ENCODE measurements at places on chromosomes 5 and 9. TPM values are rescaled to one million over a fixed set of nuclear protein-coding genes. Genes with fewer than 3 reads are reported as not detected.

DNA sequence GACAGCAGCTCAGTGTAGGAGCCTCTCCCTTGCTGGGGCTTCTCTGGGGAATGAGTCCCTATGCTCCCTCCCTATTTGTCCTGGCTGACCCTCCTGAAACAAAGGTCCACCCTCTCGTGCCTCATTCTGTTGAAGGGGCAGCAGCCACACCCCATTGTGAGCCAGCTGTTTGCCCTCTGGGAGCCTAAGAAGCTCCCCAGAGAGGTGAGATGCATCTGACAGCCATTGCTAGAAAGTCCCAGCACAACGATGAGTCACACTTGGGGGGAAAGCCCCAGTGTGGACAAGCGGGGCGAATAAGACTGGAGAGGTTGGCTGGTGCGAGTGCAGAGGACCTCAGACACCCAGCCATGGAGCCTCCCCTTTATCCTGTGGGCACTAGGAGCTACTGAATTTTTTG lies 101.4 kb downstream of the PPARGC1B start:
- H3K4me3 ChIP-seq = no peak overlapping the region
- H3K27me3 ChIP-seq = no peaks in the 10 kb centered on the region
- peaks cover 3% of the 10 kb centered on the region for H3K36me3 ChIP-seq
- no peaks in the 10 kb centered on the region for H3K4me1 ChIP-seq
- no peak overlapping the region for H3K27ac ChIP-seq

DNA sequence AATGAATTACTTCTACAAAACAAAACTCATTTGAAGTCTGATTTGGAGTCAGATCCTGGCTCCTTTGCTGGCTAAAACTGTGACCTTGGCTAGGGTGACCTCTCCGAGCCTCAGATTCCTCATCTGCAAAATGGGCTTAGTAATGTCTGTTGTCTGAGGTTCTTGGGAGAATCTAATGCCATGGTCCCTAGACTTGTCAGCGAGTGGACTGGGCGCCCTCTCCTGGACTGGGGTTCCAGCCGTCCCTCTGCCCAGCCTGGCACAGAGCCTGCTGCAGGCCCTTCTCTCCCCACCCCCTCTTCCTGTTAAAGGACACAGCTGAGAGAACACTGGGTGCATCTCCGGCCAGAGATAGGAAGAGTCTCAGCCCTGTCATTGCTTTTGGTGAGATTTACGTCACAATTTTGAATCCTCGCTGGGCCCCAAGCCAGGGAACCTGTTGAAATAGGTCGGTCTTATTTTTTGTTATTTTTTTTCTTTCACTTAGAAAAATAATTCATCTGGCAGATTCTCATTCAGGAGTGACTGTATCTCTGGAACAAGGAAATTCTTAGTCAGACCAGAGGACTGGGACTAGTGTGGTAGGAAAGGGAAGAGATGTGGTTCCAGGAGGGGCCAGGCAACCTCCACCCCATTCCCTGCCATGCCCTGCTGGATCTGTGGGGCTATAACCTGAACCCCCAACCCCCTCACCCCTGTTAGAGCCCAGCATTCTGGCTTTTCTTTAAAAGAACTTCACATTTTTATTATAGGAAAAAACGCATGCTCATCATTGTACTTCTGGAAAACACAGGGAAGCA lies 48.2 kb upstream of the RPL26L1 start:
- H3K27ac ChIP-seq = peak overlapping the region; percentile 46
- H3K4me3 ChIP-seq = no peak overlapping the region
- DNase-seq = no peak
- peaks cover 63% of the 10 kb centered on the region for H3K36me3 ChIP-seq
- no peaks in the 10 kb centered on the region for H3K27me3 ChIP-seq

- H3K4me3 ChIP-seq = no peak overlapping the region
- no peaks in the 10 kb centered on the region for H3K4me1 ChIP-seq
- H3K27me3 ChIP-seq = no peaks in the 10 kb centered on the region
- no peak overlapping the region for H3K27ac ChIP-seq
- no peak for DNase-seq
- H3K36me3 ChIP-seq = no peaks in the 10 kb centered on the region
These were observed 418.2 kb downstream of the ZNF608 start for GRCh38 chr5:124328201-124328600.

Gene PDE6A
- total RNA-seq = under 0.01 TPM

GRCh38 chr5:177327539-177328522 lies 16.1 kb upstream of the MXD3 start:
- no peaks in the 10 kb centered on the region for H3K4me1 ChIP-seq
- H3K4me3 ChIP-seq = no peak overlapping the region

DNA sequence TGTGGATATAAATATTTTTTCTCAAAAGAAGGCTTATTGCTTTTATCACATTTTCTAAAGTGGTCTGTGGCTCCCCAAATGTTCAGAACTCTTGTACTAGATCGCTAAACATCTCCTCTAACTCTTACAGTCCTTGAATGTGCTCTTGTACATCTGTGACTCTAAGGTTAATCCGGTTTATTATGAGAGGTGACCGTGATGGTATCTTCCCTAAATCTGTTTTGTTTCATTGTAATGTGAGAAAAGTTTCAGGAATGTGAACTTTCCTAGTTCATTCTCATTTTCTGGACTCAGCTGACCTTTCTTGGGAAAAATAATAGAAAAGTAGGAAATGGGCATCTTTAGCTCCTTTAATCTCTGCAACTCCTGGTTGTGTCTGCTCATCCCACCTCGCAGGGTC lies 94.5 kb upstream of the CD180 start:
- no peak overlapping the region for H3K27ac ChIP-seq
- H3K4me1 ChIP-seq = no peaks in the 10 kb centered on the region
- H3K4me3 ChIP-seq = no peak overlapping the region

DNA sequence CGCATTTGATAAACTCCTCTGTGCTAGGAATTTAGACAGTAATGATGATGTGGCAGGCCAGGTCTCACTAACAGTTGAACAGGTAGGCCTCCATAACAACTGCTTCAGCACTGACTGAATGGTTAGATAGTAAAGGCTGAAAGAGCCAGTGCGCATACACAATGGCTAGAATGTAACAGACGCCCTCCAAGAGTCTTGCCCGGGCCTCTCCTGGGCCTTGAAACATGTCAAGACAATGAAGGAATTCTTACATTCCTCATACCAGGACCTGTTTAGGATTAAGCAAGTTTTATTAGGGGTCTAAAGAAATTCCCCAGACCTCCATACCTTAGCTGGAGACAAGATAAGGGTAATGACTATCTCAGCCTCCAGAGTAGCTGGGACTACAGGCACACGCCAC lies 6.7 kb upstream of the BICD2 start:
- no peak overlapping the region for H3K27ac ChIP-seq
- H3K36me3 ChIP-seq = no peaks in the 10 kb centered on the region
- peaks cover 3% of the 10 kb centered on the region for H3K4me1 ChIP-seq
- no peak overlapping the region for H3K4me3 ChIP-seq

Gene KIF27
- total RNA-seq = 5.2 TPM

DNA sequence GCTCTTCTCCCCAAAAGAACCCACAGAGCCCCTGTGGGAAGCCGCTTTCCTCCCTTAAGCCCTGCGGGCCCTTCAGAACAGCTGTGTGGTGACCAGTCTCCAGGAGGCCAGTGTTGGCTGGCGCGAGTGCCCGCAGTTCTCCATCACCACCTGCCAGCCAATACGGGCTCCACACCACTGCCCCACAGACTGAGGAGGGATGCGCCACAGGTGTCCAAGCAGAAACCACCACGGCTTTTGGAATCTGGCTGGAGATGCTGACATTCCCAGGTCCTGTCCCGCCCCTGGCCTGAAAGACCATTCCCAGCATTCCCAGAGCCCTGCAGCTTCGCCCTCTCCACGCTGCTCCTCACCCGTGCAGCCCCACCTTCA lies 12.8 kb downstream of the CCNI2 start:
- DNase-seq = no peak
- no peaks in the 10 kb centered on the region for H3K4me1 ChIP-seq
- H3K4me3 ChIP-seq = no peak overlapping the region
- H3K27me3 ChIP-seq = no peaks in the 10 kb centered on the region
- peaks cover 3% of the 10 kb centered on the region for H3K36me3 ChIP-seq
- no peak overlapping the region for H3K27ac ChIP-seq

DNA sequence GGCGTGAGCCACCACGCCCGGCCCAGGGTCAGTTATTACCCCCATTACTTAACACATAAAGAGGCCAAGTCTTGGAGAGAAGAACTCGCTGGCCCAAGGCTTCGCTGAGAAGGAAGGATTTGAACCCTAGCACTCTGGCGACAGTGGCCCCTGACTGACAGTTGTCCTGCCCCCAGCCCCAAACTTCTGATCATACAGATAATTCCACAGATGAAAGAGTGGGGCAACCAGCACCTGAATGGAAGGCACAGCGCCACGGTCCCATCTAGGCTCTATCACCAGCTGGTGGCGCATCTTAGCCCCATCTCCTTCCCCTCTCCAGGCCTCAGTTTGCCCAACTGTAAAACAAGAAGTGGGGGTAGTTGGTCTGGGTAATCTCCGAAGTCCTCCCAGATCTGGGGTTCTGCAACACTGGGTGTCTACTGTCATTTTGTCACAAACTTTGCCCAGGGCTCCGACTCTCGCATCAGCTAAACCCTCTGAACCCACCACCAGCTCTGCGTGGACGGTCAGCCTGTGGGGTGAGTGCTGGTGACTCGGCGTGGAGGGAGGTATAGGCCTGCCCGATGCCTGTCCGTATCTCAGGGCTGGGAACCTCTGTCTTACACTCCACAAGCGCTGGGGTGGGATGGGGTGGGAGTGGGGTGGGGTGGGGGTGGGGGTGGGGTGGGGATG lies 209.3 kb downstream of the C9orf50 start:
- no peak for DNase-seq
- H3K36me3 ChIP-seq = peaks cover 3% of the 10 kb centered on the region

Gene SH3TC2
- 0.24 TPM for total RNA-seq

DNA sequence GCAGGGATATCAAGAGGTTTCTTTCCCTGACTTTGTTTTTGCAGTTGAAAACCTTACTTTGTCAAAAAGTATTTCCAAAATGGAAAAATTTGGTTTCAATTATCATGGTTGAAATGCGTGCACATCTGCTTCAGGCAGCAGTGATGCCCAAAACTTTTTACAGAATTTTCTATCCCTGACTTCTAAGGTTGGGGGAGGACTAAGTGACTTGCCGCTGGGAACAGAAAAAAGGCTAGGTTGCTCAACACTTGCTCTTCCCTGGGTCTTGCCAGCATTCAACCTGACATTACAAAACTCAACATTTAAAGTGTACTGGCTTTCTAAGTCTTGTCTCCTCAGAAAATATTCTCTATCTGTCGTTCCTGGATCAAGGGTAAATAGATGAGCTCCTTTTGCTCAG lies 4.7 kb downstream of the KLHL3 start:
- no peaks in the 10 kb centered on the region for H3K27me3 ChIP-seq
- H3K27ac ChIP-seq = no peak overlapping the region
- H3K4me3 ChIP-seq = no peak overlapping the region
- H3K4me1 ChIP-seq = peaks cover 18% of the 10 kb centered on the region

GRCh38 chr9:129776566-129776937 lies 23.7 kb upstream of the PTGES start:
- H3K27me3 ChIP-seq = no peaks in the 10 kb centered on the region
- peaks cover 13% of the 10 kb centered on the region for H3K4me1 ChIP-seq
- no peak overlapping the region for H3K4me3 ChIP-seq
- DNase-seq = no peak
- H3K27ac ChIP-seq = no peak overlapping the region

DNA sequence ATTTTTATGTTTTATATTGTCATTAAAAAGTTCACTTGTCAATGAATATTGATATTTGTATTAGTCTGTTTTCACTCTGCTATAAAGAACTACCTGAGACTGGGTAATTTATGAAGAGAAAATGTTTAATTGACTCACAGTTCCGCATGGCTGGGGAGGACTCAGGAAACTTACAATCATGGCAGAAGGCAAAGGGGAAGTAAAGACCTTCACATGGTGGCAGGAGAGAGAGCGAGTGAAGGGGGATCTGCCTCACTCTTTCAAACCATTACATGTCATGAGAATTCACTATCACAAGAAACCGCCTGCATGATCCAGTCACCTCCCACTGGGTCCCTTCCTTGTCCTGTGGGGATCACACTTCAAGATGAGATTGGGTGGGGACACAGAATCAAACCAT lies 27.4 kb downstream of the SRD5A1 start:
- H3K27ac ChIP-seq = no peak overlapping the region
- peaks cover 3% of the 10 kb centered on the region for H3K4me1 ChIP-seq
- no peaks in the 10 kb centered on the region for H3K27me3 ChIP-seq
- DNase-seq = no peak
- peaks cover 14% of the 10 kb centered on the region for H3K36me3 ChIP-seq
- no peak overlapping the region for H3K4me3 ChIP-seq

GRCh38 chr5:89972901-89973300 lies 436.7 kb downstream of the CETN3 start:
- no peak overlapping the region for H3K4me3 ChIP-seq
- no peaks in the 10 kb centered on the region for H3K36me3 ChIP-seq
- no peak for DNase-seq
- no peak overlapping the region for H3K27ac ChIP-seq
- H3K27me3 ChIP-seq = no peaks in the 10 kb centered on the region

Data from thymus (tissue), 14 donors.